ENCODE measurements at places on chromosomes 1 and 21. TPM values are rescaled to one million over a fixed set of nuclear protein-coding genes. Genes with fewer than 3 reads are reported as not detected.

ECM1 gene
- total RNA-seq = 7.4 TPM

DNA sequence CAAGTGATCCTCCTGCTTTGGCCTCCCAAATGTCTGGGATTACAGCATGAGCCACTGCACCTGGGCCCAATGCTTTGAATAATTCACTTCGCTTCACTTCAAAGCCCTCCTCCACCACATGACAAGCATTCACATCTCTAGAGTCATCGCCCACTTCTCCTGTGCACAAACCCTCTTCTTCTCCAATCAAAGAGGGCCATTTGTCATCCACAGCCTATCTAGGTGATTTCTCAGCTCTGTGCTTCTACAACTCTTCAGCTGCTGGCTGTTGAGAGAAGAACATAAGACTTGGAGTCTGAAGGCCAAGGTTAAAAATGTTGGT, 20.1 kb upstream of the PSMB2 start:
- no peak overlapping the region for H3K4me3 ChIP-seq
- H3K36me3 ChIP-seq = no peaks in the 10 kb centered on the region

TNFRSF14 gene
- 140 TPM for total RNA-seq

IVL gene
- total RNA-seq = 0.23 TPM

DNA sequence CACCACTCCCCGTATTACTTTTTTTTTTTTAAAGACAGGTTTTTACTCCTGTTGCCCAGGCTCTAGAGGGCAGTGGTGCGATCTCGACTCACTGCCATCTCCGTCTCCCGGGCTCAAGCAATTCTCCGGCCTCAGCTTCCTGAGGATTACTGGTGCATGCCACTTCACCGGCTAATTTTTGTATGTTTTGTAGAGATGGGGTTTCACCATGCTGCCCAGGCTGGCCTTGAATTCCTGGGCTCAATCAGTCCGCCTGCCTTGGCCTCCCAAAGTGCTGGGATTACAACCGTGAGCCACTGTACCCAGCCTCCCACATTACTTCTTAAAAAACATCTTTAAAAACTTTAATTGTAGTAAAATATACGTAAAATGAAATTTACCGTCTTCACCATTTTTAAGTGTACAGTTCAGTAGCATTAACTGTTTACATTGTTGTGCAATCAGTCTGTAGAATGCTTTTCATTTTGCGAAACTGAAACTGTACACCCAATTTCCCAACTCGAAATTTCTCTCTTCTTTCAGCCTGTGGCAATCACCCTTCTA, 77.0 kb downstream of the ZMYM4 start:
- peaks cover 13% of the 10 kb centered on the region for H3K4me1 ChIP-seq
- peak overlapping the region; percentile 40 for H3K4me3 ChIP-seq
- no peaks in the 10 kb centered on the region for H3K36me3 ChIP-seq
- peak overlapping the region; percentile 61 for H3K27ac ChIP-seq
- no peak for DNase-seq
- no peaks in the 10 kb centered on the region for H3K27me3 ChIP-seq

GRCh38 chr1:224245188-224245587, 62.1 kb downstream of the DEGS1 start:
- peak overlapping the region; percentile 55 for H3K27ac ChIP-seq
- H3K27me3 ChIP-seq = no peaks in the 10 kb centered on the region
- no peak overlapping the region for H3K4me3 ChIP-seq
- peaks cover 29% of the 10 kb centered on the region for H3K36me3 ChIP-seq
- H3K4me1 ChIP-seq = peaks cover 12% of the 10 kb centered on the region
- DNase-seq = peak; percentile 57

DNA sequence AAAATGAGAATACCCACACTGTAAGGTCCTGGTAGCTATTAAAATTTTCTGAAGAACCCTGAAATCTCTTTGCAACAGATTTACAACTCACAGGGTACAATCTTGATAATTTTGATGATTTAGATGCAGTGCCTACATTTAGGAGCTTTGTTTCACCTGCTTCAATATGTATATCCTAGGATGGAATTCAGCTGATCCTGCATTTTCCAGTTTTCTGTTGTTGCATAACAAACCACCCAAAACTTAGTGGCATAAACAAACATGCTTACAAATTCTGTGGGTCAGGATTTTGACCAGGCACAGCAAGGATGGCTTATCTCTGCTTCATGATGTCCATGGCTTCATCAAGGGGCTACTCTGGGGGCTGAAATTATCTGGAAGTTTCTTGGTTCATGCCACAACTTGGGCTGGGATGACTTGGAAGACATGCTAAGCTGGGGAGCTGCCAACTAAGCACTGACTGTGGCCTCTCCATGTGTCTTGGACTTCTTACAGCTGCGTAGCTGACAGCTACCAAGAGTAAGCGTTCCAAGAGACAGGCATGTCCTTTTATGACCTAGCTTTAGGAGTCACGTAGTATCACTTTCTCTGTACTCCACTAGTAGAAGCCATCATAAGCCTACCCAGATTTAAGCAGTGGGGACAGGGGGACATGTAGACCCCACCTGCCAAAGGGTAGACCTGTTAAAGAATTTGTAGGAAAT, 108.5 kb downstream of the CACHD1 start:
- H3K4me1 ChIP-seq = no peaks in the 10 kb centered on the region
- H3K36me3 ChIP-seq = no peaks in the 10 kb centered on the region
- no peaks in the 10 kb centered on the region for H3K27me3 ChIP-seq
- DNase-seq = no peak
- no peak overlapping the region for H3K4me3 ChIP-seq

- H3K27ac ChIP-seq = no peak overlapping the region
- H3K4me3 ChIP-seq = no peak overlapping the region
- peaks cover 5% of the 10 kb centered on the region for H3K4me1 ChIP-seq
These were observed 39.3 kb downstream of the HMGB4 start for GRCh38 chr1:33903210-33903589.

GRCh38 chr21:34061983-34062382, 11.4 kb upstream of the MRPS6 start:
- DNase-seq = no peak
- no peaks in the 10 kb centered on the region for H3K27me3 ChIP-seq
- no peaks in the 10 kb centered on the region for H3K4me1 ChIP-seq
- H3K27ac ChIP-seq = no peak overlapping the region
- no peaks in the 10 kb centered on the region for H3K36me3 ChIP-seq

GSTM3 gene
- total RNA-seq = 7.3 TPM
